Activated CD8-positive, alpha-beta memory T cell treated with anti-CD3 and anti-CD28 coated beads for 4 hours (primary cell): ENCODE measurements at places on chromosomes 13 and 19.
A peak's percentile ranks its signal among the peaks of the same experiment; 100 is the strongest.

DNA sequence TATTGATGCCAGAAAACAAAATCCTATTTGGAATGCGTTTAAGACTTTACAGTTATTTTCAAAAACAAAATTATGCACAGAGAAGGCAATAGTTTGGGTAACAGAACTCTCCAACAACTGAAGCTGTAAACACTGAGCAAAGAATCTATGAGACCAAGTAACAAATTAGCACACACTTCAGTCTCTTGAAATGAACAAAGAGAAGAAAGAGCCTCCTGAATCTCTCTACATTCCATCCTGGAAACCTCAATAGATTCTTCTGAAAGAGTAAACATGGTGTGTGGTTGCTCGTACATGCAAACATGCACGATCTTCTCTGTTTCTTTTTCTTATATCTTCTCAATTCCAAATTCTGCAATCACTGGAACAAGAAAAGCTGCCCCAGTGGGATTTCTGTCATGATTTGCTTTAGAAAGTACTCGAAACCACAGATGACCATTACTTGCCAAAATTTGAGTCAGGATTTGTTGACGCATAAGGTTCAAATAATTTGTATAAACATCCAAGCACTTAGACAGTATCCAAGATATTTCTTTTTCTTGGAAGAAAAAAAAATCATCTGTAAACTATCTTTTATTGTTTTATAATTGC is 137.9 kb upstream of the DACH1 start:
- no peak for DNase-seq

GRCh38 chr19:45972081-45972946 is 1.4 kb downstream of the NOVA2 start:
- no peak for DNase-seq

- no peak for DNase-seq
Observed at GRCh38 chr19:28234637-28235036, 978.3 kb downstream of the UQCRFS1 start.

- no peak for DNase-seq
Observed at GRCh38 chr13:109211616-109212015, 574.8 kb downstream of the IRS2 start.

DNA sequence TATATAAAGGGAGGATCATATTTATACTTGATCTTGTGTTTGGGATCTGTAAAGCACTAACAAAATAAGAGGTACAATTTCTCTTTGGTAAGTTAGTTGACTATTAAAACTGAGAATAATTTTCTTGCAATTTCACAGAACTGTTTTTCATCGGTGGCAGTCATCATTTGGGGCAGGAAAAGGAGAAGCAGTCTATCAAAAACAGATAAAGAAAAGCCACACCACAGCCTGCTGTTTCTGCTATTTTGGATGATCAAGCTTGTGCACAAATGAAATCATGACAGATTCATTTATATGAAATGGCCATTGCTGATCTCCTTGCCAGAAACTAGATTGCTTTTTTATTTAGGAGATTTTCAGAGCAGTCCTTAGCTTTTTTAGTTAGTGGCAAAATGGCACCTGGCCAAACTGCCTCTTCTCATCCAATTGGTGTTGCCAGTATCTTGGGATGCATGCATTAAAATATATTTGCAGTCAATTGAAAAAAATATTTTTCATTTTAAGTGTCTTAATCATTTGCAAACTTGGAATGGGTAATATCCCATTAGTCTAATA is 326.0 kb downstream of the HS6ST3 start:
- DNase-seq, result no peak

GRCh38 chr13:107799001-107799400 is 416.3 kb downstream of the LIG4 start:
- no peak for DNase-seq

- DNase-seq, result peak; percentile 90
Observed at GRCh38 chr19:55654868-55655647, at the start of gene U2AF2. Gene U2AF2, plus strand, starts transcription at chr19:55655035. Its CDS starts 70 bp downstream, at chr19:55655105.

DNA sequence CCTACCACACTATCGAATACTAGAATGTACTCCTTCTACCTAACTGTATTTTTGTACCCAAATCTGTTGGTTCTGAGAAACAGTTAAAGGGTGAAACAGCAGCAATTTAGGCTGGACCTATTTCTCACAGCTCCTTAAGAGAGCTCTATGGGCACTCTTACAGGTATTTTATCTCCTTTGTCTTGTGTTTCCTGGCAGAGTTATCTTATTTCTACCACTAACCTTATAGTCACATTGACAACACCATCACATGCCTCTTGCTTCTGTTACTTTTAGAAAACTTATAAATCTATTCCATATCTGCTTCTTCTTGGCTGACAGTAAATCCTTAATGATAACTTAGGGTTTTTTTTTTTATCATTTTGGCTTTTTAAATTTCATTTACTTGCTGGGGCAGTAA is 130.7 kb downstream of the MYO16 start:
- DNase-seq, result no peak

DNA sequence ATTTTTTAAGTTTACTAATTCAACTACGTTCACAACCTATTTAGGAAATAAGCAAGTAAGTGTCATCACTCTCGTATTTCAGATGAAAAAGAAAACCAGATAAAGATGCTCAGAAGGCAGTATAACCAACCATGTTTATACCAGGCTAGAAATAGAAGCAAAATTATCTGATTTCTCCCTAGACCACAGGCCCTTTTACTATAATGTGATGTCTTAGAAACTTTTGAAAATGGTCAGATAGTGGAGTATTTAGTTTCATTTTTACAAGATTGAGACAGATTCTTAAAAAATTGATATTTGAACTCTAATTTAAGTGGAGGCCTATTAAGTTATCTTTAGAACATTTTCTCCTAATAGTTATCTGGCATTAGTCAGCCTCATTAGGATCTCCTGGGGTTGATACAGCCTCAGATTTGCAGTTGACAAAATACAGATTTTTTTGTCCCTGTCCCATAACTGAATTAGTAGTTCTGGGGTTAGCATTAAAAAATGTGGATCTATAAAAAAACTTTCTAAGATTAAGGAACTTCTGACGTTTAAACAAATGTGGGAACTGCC is 818.7 kb upstream of the PCDH9 start:
- DNase-seq, result no peak

- no peak for DNase-seq
Observed at GRCh38 chr13:111213964-111214726, 99.0 kb downstream of the ARHGEF7 start.

DNA sequence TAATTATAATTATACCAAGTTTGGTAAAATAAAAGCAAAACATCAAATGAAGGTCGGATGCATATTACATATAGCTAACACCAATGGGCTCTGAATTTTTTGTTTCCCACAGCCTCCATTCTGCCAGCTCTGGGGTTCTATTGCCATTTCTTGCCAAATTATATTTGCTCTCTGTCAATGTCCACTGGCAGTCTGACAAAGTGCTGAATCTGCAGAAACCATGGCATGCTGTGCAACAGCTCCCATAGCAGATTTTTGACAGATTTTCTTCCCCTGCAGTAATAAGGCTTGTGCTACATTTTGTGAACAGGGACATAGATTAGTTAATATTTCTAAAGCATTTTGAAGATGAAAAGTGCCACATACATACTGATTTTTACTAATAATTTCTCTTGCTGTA is 1102.1 kb downstream of the DIAPH3 start:
- DNase-seq, result no peak

GRCh38 chr13:38900188-38900587 is 90.4 kb downstream of the STOML3 start:
- no peak for DNase-seq

DNA sequence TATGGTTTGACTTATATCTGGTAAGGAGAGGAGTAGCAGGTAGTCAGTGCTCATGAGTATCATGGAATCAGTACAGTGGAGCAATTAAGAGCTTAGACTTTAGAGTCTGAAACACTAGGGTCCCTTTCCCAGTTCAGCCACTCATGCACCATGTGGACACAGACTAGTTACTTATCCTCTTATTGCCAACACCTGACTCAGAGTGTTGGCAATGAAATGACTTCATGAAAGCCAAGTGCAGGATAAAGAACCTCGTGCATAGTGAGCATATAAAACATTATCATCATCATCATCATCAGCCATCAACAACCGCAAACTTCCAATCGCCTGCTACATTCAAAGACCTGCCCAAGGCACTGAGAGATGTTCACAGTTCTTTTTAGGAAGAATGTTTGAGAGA is 164.2 kb downstream of the FOXO1 start:
- DNase-seq, result no peak

- DNase-seq, result no peak
Observed at GRCh38 chr13:93144031-93144430, 82.6 kb upstream of the GPC6 start.

- DNase-seq, result peak; percentile 23
Observed at GRCh38 chr13:50244713-50245574, 229.7 kb downstream of the KCNRG start.

DNA sequence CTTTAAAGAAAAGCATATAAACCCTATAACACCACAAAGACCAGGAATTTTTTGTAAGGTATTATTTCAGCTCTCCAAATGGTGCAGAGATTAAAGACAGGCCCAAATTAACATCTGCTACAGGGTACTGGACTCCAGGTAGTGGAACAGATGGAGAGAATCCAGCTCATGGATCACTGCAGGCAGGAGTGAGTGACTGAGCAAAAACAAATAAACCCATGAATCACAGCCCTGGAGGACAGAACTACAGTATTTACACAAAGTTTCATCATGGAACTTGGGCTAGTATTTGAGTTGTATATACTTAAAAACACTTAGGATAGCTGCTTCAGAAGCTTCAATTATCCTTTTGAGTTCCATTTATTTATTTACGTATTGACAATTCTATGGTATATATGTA is 132.8 kb upstream of the SPRY2 start:
- DNase-seq, result no peak

DNA sequence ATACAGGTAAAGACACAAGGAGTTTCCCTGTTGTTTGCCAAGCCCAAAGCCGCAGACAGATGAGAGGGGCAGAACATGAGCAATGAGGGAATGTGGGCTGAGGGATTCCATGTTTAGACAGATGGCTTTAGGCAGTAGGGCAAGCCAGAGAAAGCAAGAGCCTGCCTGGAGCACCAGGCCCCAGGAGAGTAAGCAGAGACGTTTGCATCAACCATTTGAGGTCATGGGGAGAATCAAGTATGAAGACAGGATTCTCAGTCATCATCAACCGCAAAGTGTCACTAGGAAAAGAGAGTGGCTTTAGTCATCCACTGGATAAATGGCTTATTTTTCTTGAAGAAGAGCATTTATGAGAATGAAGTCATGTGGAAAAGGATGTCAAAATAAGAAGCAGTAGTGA is 184.7 kb downstream of the COG6 start:
- no peak for DNase-seq

DNA sequence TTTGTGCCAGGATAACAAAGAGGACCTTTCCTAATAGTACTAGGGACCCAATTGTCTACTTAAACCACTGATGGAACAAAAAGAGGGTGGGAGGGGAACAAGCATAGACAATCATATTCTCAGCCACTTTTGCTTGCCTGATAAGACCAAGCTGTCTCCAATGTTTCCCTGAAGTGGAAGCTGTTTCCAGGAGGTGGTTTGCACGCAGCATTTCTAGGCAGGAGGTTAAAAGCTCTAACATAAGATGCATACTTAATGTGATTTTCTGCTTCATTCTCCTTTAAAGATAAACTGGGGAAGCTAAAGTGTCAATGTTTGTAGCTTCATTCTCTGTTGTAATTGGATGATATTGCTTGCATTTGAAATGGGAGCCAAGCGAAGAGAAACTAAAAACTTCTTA is 442.9 kb downstream of the HS6ST3 start:
- DNase-seq, result no peak

DNA sequence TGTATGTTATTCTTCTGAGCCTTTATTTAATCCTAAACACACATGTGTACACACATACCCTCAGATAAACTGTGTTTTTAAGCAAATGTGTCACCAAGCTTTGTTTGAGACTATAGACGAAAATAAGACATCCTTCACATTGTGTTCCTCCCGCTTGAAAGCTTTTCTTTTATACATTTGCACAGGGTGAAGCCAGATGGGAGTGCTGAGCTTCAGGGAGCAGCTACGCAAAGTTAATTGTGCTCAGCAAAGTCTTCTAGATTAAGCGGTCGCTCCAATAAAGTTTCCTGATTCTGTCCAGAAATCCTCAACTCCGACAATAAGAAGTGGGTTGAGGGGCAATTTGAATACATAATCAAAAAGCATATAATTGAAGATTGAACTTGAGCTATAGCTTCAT is 117.2 kb upstream of the ARGLU1 start:
- no peak for DNase-seq

DNA sequence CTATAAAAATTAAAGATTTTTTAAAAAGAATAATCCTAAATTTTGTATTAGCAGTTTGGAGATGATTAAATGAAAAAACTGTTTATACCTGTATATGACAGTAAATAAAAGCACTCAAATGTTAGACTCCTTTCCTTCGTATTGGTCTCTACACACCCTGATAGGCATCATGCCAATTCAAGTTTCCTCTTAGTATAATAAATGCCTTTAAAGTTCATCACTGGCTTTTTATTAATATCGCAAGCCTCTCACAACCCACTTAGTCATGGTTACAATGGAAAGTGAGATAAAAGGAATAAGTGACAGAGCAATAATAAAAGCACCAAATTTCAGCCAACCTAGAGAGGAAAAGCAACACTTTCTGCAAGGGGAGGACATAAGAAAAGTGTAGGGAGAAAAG is 102.2 kb downstream of the PIBF1 start:
- DNase-seq, result no peak

GRCh38 chr13:90769387-90769786 is 578.1 kb upstream of the MIR17HG start:
- no peak for DNase-seq

DNA sequence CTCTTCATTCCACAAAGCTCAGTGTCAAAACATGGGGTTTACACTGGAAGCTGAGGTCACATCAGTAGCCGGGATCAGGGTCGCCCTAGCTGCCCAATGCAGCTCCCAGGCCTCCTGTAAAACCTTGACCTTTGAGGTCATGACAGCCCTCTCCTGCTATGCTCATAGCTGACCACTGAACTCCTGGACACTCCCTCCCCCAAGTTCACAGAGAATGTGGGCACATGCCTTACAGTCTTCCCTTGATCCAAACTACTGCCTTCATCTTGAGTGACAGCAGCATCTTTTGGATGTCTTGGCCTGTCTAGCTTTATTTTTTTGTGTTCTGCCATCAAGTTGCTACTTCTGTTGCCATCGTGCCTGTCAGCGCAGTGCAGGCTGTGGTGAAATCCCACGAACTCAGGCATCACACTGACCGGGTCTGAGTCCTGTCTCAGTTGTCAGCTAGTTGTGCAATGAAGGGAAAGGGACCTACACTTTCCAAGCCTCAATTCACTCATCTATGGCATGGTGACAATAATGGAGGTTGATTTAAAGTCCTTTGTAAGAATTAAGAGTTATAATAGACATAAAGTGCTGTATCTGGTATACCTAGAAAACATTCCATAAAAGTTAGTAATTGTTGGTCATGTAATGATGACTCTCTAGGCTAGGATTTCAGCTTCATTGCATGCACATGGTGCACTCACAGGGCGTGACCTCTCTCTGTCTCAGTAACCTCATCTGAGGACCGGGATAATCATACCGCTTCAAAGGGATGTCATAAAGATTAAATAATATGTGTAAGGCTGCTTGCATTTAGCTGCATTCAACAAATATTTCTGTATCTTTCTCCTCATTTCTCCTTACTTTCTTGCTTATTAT is 16.4 kb upstream of the ALOX5AP start:
- no peak for DNase-seq

GRCh38 chr19:48400018-48400742 is 6.7 kb downstream of the GRIN2D start:
- no peak for DNase-seq
